ENCODE measurements at places on chromosomes 7 and 10.

DNA sequence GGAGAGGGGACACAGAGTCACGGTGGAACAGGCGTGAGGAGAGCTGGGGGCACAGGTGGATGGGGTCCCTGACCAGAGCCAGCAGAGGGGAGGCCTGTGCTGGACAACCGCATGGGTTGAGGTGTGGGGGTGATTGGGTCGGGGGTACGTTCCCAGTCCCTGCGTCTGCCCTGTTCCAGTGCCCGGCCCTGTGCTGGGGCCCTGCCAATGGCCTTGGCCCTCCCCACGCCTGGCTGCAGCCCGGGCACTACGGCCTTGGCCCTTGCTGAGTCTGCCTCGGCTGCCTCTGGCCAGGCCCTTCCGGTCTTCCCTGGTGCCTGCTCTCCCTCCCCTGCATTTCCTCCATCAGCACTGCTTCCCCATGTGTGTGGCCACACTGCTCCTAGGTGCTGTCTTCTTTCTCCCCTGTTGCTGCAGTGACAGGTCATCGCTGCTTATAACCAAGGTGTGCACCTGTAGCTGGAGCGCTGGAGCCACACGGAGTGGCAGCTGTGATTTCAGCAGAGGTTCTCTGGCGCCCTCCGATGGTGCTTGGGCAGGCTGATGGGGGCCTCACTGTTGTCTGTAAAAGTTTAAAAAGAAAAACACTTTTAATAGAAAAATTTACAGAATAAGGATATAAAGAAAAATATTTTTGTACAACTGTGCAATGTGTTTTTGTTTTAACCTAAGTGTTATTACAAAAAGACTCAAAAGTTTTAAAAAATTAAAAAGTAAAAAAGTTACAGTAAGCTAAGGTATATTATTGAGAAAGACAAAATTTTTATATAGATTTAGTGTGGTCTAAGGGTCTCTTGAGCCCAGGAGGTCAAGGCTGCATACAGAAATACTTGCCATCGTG, 45.2 kb upstream of the BHLHA15 start:
- peak; percentile 46 for DNase-seq

- DNase-seq = no peak
These were observed 20.4 kb downstream of the MKRN1 start for GRCh38 chr7:140458916-140459315.

DNA sequence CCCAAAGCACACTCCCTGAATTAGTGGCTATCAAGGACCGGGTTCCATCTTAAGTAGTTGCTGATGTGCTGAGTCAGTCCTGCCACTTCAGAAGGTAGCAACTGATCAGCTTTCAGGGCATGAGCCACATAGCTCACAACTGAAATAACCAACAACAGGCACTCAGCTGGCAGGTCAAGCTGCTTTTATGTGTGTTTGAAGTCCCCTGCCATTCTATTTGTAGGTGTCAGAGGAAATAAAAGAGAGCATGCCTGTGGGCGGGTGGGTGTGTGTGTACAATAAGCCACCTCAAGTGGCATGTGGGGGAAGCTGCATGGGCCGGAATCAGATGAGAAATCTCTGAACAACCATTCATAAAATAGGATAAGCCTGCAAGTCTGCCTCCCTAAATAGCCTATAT, 114.3 kb upstream of the YAE1 start:
- no peak for DNase-seq

GRCh38 chr10:31977440-31978155, 49.0 kb upstream of the ARHGAP12 start:
- no peak for DNase-seq

DNA sequence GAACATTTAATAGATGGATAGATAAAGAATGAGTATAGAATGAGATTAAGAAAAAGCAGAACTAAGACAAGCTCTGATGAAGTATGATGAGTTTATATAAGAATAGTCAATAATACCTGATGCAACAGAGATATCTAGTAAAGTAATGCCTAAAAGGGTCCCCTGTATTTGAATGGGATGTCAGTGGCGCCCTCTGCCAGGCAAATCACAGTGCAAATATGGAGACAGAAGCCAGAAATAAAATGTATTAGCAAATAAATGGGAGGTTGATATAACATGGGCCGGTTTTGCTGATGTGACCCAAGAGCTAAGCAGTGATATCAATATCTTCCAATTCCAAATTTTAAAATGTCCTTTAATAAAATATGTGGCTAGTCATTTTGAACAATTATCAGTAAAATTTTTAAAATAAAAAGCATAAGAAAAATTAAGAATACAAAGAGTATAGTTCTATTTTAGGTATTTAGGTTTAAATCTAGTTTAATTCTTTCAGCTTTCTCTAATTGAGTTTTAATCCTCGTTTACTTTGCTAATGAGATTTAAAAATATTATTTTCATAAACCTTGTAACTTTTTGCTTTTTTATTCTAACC, 62.6 kb downstream of the ADK start:
- DNase-seq = peak; percentile 42

GRCh38 chr7:130430841-130431666, 9.8 kb downstream of the CEP41 start:
- no peak for DNase-seq

DNA sequence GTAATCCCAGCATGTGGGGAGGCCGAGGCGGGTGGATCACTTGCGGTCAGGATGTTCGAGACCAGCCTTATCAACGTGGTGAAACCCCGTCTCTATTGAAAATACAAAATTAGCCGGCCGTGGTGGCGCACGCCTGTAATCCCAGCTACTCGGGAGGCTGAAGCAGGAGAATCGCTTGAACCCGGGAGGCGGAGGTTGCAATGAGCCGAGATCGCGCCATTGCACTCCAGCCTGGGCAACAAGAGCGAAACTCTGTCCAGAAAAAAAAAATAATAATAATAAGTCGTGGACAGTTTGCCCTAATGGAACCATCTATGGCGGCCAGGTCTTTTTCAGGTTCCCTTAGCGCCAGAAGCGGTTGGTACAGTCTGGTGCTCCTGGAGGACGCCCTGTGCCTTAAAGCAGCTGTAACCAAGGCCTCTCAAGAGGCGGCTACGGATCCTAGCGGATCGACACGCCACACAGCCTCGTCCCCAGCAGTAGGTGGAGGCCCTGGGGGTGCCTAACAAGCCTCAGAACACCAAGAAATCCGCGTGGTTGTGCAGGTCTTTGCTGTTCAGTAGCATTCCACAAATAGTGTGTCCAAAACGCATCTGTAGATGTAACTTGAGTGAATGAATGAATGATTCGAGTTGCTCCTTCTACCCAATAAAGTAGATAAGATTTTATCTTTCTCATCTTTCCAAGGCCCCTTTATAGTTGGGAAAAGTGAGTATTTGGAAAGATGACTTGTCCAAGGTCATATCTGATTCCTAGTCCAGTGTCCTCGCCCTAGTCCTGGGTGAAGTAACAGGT, 982 bp downstream of the PGAM1 start:
- no peak for DNase-seq

- no peak for DNase-seq
These were observed 89.1 kb upstream of the SMIM30 start for GRCh38 chr7:113207441-113207840.

GRCh38 chr7:22563032-22563501, 63.1 kb upstream of the STEAP1B start:
- no peak for DNase-seq

- peak; percentile 1 for DNase-seq
These were observed 307.4 kb upstream of the AOAH start for GRCh38 chr7:37031571-37032257.

DNA sequence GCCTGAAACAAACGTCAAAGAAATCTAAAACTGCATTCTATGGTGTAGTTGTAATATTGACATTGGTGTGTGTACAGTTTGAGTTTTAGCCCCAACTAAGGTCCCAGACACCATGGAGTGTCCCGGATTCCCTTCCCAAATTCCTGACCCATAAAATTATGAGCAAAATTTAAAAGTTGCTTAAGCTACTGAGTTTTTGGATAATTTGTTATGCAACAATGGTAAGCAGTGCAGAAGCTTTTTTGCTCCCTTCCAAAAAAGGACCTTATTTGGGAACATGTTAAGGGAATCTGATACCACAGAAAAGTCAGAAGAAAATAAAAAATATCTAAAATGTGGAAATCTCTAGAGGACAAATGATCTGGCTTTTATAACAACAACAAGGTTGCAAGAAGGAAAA, 63.3 kb upstream of the KMT2E start:
- DNase-seq = no peak

DNA sequence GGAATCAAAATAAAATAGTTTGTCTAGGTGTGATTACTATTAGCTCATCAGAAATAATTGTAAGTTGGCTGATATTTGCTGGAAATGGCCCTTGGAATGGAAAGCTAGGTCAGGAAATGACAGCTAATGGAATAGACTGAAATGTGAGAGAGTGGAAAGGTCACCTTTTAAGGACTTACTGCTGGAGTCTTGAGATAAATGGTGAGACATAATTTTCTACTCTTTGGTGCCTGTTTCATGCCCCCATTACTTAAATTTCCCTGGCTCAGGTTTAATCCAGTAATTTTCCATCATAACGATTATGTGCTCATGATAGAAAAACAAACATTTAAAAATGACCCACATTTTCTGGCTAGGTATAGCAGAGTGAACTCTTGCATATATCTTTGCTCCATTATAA, 123.6 kb downstream of the ADAM22 start:
- no peak for DNase-seq

GRCh38 chr10:118729641-118730258, 25.0 kb downstream of the CACUL1 start:
- DNase-seq = no peak

DNA sequence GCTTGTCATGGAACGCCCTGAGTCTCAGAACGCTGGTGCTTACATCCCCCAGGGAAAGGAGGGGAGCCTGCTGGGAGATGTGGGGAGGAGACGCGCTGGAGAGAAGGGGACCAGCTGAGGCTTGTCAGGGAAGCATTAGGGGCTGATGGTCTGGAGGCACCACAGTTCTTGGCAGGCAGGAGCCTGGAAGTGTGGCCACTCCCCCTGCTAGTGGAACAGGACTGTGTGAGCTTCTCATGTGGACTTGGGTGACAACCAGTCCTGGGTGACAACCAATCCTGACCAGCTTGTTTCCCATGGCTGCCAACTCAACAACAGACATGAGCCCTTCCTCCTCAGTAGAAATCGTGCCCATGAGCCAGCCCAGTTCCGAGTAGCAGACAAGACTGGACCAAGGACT, 87.8 kb downstream of the SPDYE5 start:
- no peak for DNase-seq

DNA sequence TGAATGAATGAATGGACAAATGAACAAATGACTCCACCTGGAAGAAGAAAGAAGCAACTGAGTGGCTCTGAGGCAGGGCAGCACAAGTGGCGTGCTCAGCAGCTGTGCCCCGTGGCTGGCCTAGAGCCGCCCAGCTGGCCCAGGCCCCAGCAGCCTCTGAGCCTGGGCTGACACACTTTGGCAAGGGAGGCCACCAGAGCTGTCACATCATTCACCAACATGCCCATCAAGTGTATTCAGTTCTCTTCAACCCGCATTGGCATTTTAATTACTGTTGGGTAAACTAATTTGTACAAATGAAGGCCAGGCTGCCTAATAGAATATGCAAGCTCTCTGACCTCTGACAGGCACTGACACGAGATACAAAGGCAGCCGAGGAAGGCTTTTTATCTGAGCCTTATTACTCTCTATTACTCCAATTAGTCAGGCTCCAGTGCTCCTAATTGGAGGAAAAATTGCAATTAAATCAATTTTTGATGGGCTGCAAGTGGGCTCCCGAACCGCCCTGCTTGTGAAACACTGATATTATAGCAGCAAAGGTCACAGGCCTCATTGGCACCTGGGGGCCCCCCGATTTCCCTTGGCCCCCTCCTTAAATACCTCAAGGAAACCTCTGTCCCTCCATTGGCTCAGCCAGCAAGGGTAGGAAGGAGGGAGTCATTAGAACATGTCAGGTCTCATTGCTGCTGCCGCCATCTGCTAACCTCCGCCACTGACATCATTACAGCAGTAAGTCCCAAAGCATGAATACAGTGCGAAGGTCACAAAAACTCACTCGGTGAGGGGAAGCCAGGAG, 41.9 kb downstream of the DPCD start:
- no peak for DNase-seq

DNA sequence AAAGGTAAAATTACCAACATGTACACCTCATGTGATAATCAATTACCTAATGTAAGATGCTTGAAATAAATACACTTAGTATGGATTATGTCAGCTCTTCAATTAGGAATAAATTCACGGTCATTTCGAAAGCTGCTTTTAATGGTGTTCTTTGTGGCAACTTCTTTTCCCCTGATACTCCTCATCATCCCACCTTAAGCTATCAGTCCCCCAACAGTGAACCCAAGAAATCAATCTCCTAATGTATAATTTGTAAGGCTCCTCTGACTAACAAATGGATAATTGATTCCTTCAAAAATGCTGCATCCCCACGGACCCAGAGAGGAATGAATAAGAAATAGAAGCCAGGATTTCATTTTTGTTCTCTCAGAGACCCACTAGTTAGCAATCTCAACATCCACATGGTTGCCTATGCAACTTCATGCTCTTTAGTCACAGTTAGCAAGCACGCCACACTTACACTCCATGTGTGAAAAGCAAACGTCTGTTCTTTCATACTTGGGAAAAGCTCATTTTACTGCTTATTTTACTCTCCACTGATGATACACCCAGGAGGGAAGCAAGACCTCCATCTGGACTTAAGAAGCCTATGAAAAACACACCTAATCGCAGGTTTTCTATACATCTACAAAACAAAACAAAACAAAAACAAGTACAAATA, 70.1 kb downstream of the VPS41 start:
- DNase-seq = no peak

DNA sequence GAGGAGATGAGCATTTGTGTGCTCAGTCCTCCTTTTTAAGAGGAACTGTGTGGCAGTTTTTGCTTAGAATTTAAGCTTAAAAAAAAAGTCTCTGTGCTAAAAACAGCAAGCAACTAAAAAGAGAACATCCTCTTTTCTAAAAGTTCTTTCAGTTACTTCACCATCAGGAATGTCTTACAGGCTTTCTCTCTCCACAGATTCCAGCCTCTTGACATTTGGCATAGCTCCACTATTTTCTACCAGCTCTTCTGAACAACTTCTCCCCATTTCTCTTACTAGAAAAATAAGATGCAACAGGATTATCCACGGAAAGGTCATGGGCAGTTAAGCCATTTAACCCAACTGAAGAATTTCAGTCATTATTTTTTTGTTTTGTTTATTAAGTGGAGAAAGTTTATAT, 13.2 kb downstream of the PCLO start:
- DNase-seq = no peak

DNA sequence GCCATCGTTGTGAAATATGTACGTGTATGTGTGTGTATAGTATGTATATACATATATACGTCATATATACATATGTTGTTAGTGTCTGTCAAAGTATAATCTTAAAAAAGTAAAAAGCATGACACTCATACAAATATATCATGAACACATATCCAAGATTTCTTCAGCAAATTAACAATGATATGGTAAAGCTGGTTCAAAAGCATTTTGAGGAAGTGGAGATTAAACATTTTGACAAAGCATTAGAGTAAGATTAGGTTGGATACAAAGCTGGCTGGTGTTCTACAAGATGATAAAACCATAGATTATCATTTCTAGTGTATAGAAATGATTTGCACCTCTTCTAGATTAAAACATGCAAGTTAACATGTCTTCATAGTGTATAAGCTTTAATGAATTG, 771 bp upstream of the NUDCD3 start:
- no peak for DNase-seq

- DNase-seq = no peak
These were observed 23.4 kb upstream of the MGAM2 start for GRCh38 chr7:142088022-142088714.

- no peak for DNase-seq
These were observed 283.7 kb downstream of the ZEB1 start for GRCh38 chr10:31602541-31603234.
